ENCODE measurements at places on chromosomes 11 and 22.

- DNase-seq: peak; percentile 92
Measured at GRCh38 chr11:844693-845644, 2.3 kb downstream of the TSPAN4 start.

DNA sequence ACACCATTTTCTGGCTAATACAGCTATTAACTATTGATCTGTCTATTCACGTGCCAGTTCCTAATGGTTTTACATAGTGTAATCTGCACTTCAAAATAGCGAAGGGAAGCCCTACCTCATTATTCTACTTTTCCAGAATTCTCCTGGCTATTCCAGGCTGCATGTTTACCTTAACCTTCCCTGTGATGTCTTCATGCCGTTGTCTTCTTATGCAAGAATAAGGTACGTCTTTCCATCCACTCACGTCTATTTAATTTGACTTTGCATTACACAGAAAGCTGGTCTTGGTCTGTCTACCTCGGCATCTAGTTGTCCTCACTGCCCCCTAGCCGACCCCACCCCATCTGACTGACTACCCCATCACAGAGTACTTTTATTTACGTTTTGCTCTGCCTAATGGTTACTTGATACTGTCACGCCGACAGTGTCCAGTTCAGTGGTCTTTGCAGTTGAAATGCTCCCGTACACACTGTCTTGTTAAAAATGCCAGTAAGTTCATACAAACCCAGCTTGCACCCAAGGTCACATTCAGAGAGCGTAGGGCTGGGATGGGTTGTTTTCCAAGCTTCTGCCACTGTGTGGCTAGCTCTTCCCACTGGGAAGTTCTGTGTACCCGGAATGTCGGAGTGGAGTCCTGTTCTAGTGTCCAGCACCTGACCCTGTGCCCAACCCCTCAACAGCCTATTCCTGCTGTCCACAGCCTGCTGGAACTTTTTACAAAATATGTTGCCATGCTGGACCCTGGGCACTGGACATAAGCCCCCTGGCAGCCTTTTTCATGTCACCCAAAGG lies 15.0 kb downstream of the NEAT1 start:
- no peak for DNase-seq

- DNase-seq: no peak
Measured at GRCh38 chr22:19547620-19548019, 23.4 kb upstream of the CLDN5 start.

DNA sequence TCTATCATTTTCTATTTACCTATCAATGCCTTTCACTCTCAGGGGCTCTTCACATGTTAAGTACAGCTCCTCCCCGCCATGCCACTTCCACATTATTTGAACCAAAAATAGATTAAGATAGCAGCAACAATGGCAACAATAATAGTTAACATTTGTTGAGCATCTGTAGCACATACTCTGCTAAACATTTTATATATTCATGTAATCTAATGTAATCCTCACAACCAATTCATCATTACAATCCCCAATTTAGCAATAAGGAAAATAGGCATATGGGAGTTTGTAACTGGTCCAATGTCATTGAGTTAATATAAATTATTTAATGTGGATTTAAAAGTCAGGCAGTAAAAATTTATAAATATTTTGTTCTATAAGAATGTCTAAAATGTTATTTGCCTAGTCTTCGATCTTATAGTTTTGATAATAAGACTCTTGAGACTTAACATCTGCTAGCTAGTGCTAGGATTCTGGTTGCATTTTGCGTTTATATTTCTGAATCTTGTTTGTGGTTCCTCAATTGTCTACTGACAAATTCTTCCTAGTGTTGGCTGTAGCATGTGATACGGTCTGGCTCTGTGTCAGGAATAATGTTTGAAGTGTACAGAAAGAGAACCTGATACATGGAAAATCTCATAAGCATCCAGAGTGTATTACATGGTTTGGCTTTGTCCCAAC lies 621.5 kb upstream of the LUZP2 start:
- no peak for DNase-seq

DNA sequence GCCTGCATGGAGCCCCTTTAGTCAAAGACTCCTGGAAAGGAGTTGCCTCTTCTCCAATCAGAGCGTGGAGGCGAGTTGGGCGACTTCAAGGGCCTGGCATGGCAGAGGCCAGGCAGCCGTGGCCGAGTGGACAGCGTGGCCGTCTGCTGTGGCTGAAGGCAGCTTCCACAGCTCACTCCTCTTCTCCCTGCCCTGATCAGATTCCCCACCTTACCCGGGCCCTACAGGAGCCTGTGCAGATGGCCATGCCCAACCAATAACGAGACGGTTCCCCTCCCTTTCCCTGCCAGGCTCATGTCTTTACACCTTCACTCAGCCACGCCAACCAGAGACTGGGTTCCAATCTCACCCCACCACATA lies 20.0 kb upstream of the SLC22A12 start:
- DNase-seq: no peak

Data from HT1080 (cell line).